ENCODE measurements at places on chromosomes 1 and 21.

DNA sequence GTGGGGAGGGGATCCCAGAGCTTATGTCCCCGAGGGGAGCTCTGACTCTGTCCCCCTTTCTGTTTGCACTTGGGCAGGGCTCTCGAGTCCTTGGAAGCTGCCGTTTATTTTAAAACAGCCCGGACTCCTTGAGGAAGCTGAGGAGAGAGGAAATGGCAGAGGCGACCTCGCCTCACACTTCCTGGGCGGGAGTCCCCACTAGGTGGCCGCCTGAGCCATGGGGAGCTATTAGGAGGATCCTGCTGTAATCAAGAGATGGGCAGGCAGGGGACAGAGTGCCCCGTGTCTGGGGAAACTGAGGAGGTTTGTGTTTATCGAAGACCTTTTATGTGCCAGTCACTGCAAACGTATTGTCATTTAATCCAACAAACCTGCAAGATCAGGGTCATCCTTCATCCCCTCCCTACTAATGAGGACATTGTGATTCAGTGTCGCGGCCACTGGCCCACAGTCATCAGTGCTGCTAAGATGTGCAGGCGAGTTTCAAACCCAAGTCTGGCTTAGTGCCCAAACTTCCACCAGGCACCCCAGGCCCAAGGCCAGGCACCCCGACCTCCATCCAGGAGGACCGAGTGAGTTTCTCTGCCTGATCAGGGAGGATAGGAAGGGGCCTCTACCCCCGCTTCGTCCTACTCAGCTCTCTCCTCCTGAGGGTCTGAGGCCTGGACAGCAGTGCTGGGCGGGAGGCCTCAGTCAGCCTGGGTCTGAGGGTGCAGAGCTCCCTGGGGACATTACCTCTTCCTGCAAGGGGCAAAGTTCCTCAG, 316.9 kb upstream of the VAMP3 start:
- no peak for DNase-seq

DNA sequence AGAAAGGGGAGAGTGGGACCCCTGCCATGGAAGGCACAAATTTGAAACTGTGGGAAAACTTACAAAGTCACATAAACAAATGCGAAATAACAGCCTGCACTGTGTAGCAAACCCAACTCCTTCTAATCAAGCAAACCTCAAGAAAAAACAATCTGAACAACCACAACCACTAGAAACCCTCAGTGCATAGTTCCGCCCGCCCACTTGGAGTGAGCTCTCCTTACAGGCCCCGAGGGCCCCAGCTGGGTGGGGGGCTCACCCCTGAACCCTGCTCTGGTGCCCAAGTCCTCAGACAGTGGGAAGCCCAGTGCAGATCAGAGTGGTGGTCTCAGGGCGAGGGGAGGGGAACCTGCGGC, 931 bp upstream of the MXRA8 start:
- no peak for DNase-seq

GRCh38 chr1:184386312-184387068, at the start of gene C1orf21:
Gene C1orf21 (plus strand): TSS chr1:184387029. CDS start chr1:184477510, 90,481 bp downstream.
- no peak for DNase-seq

DNA sequence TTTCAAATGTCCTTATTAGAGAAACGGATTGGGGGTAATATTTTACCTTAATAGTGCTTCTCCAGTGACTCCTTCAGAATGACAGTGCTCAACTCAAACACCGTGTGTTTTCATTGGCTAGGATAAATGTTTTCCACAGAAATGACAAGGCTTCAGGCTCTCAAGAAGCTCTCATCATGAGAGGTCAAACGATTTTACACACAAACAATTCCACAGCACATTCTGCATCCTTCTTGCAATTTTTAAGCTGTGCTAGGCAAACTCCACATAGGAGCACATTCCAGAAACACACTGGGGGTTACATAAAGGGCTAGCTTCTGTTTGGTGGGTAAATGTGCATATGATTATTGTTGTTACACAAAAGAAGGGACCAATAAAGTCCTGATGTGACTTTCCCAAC, 75.5 kb upstream of the IPO9 start:
- DNase-seq, result no peak

- no peak for DNase-seq
Observed at GRCh38 chr21:44088401-44088780, 18.8 kb upstream of the PWP2 start.

DNA sequence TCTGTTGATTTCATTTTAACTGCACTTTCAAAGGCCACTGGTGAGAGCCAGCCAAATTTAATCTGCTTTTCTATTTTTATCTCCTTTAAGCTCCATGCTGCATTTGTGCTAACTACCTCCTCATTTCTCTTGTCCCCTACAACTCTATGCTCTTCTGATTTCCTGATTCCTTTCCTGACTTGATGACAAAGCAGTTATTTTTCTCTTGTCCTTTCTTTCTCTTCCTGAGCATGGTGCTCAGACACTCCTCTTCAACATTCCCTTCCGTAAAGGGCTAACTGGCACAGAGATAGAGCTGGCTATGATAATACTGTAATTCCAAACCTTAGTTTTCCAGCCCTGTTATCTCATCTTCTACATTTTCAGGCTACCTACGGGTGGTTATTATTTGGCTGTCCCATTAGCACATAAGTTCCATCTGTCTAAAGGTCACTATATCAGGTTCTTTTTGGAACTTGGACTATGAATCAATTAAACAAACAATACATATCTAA, 6.8 kb upstream of the BCAS2 start:
- DNase-seq, result no peak

GRCh38 chr1:55150880-55151588, 64.1 kb downstream of the USP24 start:
- DNase-seq, result no peak

- no peak for DNase-seq
Observed at GRCh38 chr1:15053153-15053552, 100.4 kb upstream of the TMEM51 start.

DNA sequence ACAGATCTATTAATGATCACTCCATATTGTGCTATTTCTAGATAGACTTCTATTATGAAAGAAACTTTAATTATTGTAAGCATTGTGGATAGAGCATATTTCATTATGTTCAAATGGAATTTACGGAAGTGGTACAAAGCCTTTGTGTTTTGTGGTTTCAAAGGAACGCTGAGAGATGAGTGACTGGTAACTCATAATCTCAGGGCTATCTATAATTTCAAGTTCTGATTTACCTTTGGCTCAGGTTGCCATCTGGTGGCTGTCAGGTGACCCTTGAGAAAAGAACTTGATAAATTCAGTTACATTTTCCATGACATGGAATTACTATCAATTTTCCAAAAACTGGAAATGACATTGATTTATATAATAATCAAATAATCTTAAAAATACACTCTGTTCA, 12.2 kb downstream of the NTNG1 start:
- DNase-seq, result no peak

GRCh38 chr1:216210081-216210480, 213.2 kb downstream of the USH2A start:
- no peak for DNase-seq

GRCh38 chr1:173255214-173255813, 48.2 kb upstream of the TNFSF4 start:
- no peak for DNase-seq

- DNase-seq, result no peak
Observed at GRCh38 chr1:25198663-25199252, 33.5 kb downstream of the SYF2 start.

GRCh38 chr1:43847290-43847689, 86.3 kb upstream of the ARTN start:
- no peak for DNase-seq

DNA sequence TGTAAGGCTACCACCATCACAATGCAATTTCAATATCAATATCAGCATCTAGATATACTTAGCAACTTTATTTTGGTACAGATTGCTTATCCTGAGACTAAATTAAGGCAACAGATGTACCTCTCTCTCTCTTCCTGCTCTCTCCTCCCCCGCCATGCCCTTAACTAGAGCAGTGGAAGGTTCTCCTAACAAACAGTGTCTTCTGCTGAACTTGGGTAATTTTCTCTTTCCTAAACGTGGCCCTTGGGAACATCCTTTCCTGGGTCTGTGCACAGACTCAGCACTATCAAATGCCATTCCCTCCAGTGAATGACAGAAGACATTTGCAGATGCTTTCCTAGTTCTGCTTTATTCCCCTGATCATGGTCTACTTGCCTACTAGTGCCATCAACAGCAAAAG, 85.6 kb upstream of the TTC39A start:
- no peak for DNase-seq

DNA sequence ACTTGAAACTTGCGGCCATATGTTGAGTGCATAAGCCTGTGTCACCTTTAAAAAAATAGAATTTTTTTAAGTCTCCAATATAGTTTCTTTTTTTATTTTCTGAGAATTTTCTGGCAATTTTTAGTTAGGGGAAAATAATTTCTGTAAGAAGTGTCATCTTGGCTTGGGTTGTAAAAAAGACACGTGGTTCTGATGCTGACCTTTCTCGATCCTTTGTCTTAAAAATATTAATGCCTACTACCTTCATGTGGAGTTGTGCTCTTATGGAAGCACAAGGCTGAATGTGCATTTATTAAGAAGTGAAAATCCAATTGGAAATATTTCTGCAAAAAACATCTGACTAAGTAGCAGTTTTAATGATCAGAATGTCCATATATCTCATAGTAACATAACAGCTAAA, 3.5 kb downstream of the ELAVL4 start:
- no peak for DNase-seq

All from memory B cell (primary cell).